Colonic mucosa (tissue), 4 donors: ENCODE measurements at places on chromosomes 4 and X. TPM values are rescaled to one million over a fixed set of nuclear protein-coding genes. Genes with fewer than 3 reads are reported as not detected.

GRCh38 chr4:180794333-180794732 lies 1448.9 kb upstream of the TENM3 start:
- H3K27ac ChIP-seq: no peak overlapping the region
- H3K4me1 ChIP-seq: no peaks in the 10 kb centered on the region
- no peak for DNase-seq
- H3K36me3 ChIP-seq: no peaks in the 10 kb centered on the region
- no peak overlapping the region for H3K4me3 ChIP-seq

DNA sequence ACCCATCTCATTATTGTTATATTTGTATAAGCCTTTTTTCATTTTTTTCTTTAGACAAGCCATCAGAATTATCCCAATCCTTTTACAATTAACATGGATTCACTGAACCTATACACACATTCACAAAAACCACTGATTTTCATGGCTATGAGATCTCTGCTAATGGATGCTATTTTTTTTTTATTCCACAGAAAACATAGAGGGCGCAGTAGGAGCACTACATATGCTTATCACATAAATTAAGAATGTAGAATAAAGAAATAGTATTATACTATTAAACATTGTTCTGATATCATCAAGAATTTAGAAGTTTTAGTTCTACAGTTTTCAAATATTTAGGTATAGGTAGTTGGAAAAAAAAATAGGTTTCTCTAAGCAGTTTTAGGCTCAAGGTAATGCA lies 1477.4 kb downstream of the ARAP2 start:
- H3K27ac ChIP-seq: no peak overlapping the region
- DNase-seq: no peak
- no peaks in the 10 kb centered on the region for H3K36me3 ChIP-seq
- no peaks in the 10 kb centered on the region for H3K27me3 ChIP-seq

- DNase-seq: no peak
- H3K27me3 ChIP-seq: no peaks in the 10 kb centered on the region
- no peaks in the 10 kb centered on the region for H3K4me1 ChIP-seq
- no peak overlapping the region for H3K27ac ChIP-seq
- no peak overlapping the region for H3K4me3 ChIP-seq
- no peaks in the 10 kb centered on the region for H3K36me3 ChIP-seq
Observed at GRCh38 chr4:122403861-122404260, 25.1 kb downstream of the ADAD1 start.

DNA sequence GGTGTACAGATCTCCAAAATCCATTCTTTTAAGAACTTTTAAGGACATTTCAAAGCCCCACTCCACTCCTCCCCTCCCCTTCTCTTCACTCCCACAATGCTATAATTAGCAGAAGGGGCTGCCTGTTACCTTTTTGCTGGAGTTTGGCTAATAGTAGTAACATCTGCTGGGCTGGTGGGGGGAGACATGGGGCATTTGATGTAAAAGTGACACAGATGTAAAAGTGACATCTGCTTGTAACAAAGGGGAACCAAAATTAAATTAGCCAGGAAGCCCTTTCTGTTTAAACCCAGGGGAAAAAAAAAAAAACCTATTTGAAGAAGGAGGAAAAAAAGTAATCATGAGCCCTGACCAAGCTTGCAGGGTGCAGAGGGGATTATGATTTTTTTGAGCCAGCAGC lies 5.4 kb upstream of the PHOX2B start:
- DNase-seq: no peak
- no peaks in the 10 kb centered on the region for H3K4me1 ChIP-seq
- H3K36me3 ChIP-seq: no peaks in the 10 kb centered on the region
- H3K27ac ChIP-seq: no peak overlapping the region
- H3K27me3 ChIP-seq: peaks cover 46% of the 10 kb centered on the region

DNA sequence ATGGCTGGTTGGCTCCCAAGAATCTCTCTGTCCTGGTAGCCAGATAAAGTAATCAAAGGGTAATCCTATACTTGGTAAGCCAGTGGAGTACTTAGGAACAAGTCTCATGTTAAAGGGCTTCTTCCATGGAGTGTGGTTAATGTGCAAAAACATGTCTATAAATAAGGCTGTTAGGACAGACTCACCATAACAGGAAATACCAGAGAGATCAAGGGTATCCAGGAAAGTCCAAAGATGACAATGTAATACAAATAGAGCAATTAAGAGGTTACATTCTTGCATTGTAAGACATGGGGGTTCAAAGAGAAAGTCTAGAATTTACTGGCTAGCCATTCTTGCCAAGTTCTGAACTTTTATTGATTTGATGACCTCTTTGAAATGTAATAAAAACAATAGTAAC lies 61.9 kb upstream of the ZCCHC13 start:
- peak overlapping the region; percentile 10 for H3K27ac ChIP-seq
- H3K27me3 ChIP-seq: no peaks in the 10 kb centered on the region
- no peak overlapping the region for H3K4me3 ChIP-seq
- no peaks in the 10 kb centered on the region for H3K36me3 ChIP-seq

DNA sequence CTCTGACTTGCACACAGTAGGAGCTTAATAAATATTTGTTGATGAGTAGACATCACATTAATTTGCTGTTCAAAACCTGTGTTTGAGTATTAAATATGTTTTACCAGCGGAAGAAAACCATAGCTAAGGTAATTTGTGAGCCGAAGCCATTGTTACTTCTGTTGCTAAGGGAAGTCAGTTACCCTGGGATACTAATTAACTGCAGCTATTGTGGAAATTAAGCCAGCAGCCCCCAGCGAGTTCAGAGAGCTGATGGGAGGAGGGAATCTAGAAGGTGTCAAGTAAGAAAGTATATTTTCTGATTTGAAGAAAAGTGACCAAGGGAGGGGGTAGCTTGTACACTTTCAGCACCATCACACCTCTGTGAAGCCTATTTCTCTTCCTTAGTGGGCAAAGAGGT lies 76.7 kb upstream of the IGSF1 start:
- no peak overlapping the region for H3K4me3 ChIP-seq
- no peaks in the 10 kb centered on the region for H3K27me3 ChIP-seq
- no peak for DNase-seq
- H3K36me3 ChIP-seq: no peaks in the 10 kb centered on the region
- no peak overlapping the region for H3K27ac ChIP-seq

DNA sequence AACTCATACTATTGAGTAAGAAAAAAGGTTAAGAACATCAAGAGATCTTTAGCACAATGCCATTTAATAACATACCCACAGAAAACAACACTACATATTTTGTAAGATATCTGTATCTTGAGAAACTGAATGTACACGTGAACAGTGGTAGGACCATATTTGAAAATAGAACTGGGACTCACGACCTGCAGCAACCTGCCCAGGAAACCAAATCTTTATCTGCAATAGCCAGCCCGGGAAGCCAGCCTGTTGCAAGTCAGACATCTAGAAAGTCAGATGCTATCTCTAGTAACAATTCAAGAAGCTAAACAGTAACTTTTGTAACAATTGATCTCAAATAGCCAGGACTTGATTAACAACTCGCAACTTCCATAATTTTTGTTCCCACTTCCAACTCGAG lies 52.6 kb upstream of the SOD3 start:
- no peaks in the 10 kb centered on the region for H3K4me1 ChIP-seq
- H3K27me3 ChIP-seq: no peaks in the 10 kb centered on the region
- no peaks in the 10 kb centered on the region for H3K36me3 ChIP-seq
- no peak overlapping the region for H3K4me3 ChIP-seq
- H3K27ac ChIP-seq: no peak overlapping the region

- H3K4me3 ChIP-seq: no peak overlapping the region
- H3K27me3 ChIP-seq: no peaks in the 10 kb centered on the region
- no peak for DNase-seq
- H3K27ac ChIP-seq: no peak overlapping the region
- no peaks in the 10 kb centered on the region for H3K36me3 ChIP-seq
- H3K4me1 ChIP-seq: no peaks in the 10 kb centered on the region
Observed at GRCh38 chr4:8291036-8291682, 21.6 kb downstream of the HTRA3 start.

- DNase-seq: no peak
- H3K27me3 ChIP-seq: no peaks in the 10 kb centered on the region
- H3K4me1 ChIP-seq: no peaks in the 10 kb centered on the region
- no peaks in the 10 kb centered on the region for H3K36me3 ChIP-seq
Observed at GRCh38 chr4:14152834-14153519, 525.5 kb upstream of the BOD1L1 start.

DNA sequence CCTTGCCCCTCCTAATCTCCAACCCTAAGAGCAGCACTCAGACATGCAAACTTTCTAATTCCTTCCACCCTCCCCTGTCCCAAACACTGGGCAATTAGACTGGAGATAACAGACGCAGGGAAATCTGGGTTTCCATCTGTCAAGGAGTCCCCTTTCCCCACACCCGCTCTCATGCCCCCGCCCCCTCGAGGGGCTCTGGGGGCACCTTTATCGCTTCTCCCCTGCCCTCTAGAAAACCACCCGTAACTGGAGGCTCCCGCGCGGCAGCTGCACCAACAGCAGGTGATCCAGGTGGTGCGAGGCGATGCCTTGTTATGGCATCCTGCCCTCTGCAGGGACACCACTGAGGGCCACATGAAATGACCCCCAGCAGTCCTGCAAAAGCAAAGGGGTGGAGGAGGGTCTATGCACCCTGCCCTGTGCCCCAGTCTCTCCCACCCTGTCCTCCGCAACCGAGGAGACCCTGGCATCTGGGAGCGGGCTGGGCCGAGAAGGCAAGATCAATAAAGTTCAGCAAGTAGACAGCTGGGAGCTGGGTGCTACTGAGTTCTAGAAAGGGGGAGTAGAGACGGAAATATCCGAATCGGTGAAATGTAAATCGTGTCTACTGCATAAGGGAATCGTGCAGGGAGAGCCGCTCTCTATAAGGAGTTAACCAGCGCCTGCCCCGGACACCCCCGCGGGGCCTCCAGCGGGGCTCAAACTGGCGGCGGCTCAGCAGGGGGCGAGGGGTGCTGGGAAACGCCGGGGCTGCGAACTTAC lies 1.6 kb downstream of the KCTD8 start:
- peaks cover 21% of the 10 kb centered on the region for H3K27me3 ChIP-seq
- no peaks in the 10 kb centered on the region for H3K4me1 ChIP-seq
- DNase-seq: peak; percentile 16
- no peaks in the 10 kb centered on the region for H3K36me3 ChIP-seq
- H3K4me3 ChIP-seq: peak overlapping the region; percentile 52

DNA sequence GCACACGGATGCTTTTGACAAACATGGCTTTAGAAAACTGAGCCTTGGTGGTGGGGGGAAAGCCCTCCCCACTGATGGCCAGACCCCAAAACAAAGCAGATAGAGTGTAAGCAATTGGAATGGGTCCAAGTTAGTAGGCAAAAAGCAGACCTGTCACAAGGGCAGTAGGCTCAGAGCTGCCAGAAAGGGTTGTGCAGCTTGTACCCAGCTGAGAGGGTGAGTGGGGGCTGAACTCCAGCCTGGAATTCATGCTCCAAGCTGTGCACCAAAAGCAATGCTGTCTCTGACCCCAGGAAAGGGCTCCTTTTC lies 101.1 kb upstream of the TEX13D start:
- H3K36me3 ChIP-seq: no peaks in the 10 kb centered on the region
- no peak for DNase-seq
- no peaks in the 10 kb centered on the region for H3K27me3 ChIP-seq
- no peak overlapping the region for H3K4me3 ChIP-seq

DNA sequence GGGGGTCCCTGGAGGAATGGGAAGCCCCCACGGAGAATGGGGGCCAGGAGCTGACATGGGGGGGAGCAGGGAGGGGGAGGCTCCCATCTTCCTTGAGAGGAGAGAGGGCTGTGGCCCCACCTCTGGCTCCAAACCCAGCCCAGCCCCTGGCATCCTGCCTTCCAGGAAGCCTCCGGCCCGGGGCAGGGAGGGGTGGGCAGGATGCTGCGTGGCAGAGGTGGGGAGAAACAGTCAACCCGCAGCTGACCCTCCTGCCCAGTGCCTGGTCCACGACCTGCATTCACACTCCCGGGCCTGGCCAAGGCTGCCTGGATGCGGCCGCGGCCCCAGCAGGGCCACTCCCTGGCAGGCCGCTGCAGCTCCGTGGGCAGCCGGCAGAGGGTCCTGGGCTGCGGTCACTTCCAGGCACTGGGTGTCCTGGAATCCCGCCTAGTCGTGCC lies 39.0 kb downstream of the CPLX1 start:
- peak; percentile 66 for DNase-seq
- peaks cover 31% of the 10 kb centered on the region for H3K4me1 ChIP-seq
- H3K27ac ChIP-seq: no peak overlapping the region
- H3K27me3 ChIP-seq: peaks cover 32% of the 10 kb centered on the region
- H3K36me3 ChIP-seq: no peaks in the 10 kb centered on the region

- no peaks in the 10 kb centered on the region for H3K27me3 ChIP-seq
- no peak overlapping the region for H3K4me3 ChIP-seq
- no peak overlapping the region for H3K27ac ChIP-seq
Observed at GRCh38 chr4:151781026-151781425, 20.2 kb upstream of the GATB start.

DNA sequence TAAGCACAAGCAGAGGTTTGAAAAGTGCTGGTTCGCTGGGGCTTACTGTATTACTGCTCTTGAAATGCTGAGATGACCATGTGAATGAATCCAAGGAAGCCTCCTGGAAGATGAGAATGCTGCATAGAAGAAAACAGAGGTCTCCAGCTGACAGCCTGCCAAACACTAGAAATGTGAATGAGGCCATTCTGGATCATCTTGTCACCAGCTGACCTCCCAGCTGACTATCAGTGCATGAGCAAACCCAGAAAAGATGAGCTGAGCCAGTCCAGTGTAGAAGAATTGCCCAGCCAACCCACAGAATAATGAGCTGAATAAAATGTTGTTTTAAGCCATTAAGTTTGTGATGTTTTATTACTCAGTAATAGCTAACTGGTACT lies 49.1 kb upstream of the DYNLT3 start:
- no peak overlapping the region for H3K27ac ChIP-seq
- no peak overlapping the region for H3K4me3 ChIP-seq
- no peaks in the 10 kb centered on the region for H3K4me1 ChIP-seq
- no peaks in the 10 kb centered on the region for H3K36me3 ChIP-seq

DNA sequence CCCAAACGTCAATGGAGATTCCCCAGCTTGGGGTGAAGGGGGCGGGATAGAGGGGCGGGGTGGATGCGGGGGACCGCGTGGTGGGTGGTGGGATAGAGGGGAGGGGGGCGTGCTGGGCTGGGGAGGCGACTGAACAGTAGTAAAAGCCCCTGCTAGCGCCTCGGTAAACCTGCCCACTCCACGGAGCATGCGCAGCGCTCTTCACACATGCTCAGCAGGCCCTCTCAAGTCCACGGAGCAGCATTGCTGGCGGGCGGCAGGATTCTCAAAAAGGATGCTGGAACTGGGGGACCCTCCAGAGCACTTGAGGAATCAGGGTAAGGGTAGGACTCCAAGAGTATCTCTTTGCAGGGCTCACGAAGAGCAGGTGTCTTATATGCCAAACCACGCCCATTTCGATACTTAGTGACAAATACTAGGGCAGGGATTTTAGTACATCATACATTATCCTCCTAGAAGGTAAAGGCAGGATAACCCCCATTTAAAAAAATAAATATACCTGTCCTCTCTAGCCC lies 378 bp upstream of the RPS6KA6 start:
- H3K36me3 ChIP-seq: no peaks in the 10 kb centered on the region
- no peak overlapping the region for H3K27ac ChIP-seq
- no peaks in the 10 kb centered on the region for H3K4me1 ChIP-seq
- DNase-seq: peak; percentile 53
- no peaks in the 10 kb centered on the region for H3K27me3 ChIP-seq

The TLR8 gene
- 0.35 TPM for total RNA-seq

The FAM47A gene
- total RNA-seq: not detected

The EGF gene
- total RNA-seq: 2.8 TPM

The F11 gene
- 0.48 TPM for total RNA-seq

The NDST3 gene
- not detected for total RNA-seq

The DIAPH2 gene
- 19.1 TPM for total RNA-seq

The PF4V1 gene
- not detected for total RNA-seq

The FGA gene
- total RNA-seq: 0.24 TPM

The FGF5 gene
- total RNA-seq: 0.30 TPM

The HSD17B13 gene
- 1.1 TPM for total RNA-seq

The NIPAL1 gene
- 38.7 TPM for total RNA-seq

The GPR78 gene
- not detected for total RNA-seq

The TLR1 gene
- total RNA-seq: 4.7 TPM

The UCP1 gene
- total RNA-seq: not detected

The UGT2B7 gene
- total RNA-seq: 3.0 TPM
